COLO829 (cell line): ENCODE measurements at places on chromosomes 2 and 18.

DNA sequence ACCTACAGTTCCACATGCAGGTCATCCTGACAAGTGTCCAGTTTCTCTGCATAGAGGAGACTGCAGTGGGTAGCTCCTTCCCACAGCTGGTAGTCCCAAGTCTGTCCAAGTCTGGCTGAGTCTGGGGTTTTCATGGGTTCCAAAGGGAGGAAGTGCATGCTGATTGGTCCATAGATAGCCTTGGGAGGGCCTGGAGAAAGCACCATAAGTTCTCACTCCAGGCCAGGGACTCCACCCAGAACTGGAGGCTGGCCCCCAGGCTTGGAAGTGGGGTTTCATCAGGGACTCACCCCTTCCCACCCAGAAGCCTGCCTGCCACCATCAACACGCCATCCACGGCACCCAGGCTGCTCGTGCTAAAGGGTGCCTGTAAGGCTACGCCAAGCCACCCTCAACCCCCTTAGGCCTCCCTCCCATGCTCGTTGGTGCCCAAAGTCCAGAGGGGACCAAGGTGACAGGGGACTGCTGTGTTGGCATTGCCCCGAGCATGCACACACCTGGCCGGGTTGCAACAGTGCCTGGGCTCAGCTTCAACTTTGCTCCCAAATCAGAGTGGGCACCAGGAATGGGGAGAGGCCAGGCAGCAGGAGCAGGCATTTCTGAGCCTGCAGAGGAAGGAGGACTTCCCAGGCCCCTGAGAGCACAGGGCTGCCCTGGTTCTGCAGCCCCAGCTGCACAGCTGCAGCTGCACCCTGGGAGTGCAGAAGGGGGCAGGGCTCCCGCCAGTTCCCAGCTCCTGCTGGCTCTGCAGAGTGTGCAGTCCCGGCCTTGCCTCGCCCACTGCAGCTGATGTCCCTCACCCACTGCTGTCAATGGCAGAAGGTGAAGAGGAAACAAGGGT, 116.5 kb upstream of the MAP2 start:
- DNase-seq = no peak

DNA sequence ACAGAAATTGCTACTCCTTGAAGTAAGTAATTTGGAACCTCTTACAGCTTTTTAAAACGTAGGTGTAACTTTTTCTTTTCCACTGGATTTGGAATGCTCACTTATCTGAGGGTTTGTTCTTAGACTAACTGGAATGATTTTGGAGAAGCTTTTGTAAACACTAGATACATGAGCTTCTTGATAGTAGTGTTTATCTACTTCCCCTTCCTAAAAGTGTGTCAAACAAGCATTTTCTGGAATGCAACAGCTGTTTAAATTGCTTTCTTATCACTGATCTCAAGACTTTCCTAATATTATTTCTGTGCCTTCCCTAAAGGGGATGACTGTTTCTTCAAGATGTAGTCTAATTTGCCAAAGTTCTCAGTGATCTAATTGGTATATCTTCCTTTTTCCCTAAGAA, 282.6 kb downstream of the CCDC178 start:
- DNase-seq = no peak

DNA sequence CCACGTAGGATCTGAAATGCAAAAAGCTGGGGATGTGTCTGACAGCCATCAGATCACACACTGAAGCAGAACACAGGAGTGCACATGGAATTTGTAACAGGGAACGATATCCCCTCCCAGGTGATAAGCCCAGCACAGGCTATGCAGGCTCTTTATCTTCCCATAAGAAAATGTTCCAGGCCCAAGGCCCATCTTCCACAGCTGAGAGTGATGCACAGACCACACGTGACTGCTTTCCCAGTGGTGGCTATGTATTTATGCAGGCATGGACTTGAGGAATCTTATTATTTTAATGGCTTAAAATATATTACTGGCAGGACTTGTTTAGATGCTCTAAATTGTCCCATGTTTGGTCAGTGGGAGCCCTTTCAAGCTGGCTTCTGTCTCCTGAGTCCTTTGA, 70.5 kb upstream of the AFF3 start:
- no peak for DNase-seq

DNA sequence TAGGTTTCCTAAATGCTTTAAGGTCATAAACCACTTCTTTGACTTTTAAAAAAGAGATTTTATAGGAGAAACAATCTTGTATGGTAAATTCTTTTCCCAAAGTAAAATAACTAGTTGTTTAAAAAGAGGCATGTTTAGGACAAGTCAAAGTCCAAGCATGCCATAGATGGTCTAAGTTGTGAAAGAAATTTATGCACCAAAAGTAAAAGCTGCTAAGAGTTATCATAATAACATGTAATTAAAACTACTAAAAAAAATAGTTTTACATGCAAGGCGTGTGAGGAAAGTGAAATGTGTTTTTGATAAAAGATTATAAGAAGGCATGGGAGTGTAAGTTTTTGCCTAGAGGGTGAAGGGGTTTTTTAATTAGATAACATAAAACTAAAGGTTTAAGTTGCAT, 22.5 kb downstream of the FAM210A start:
- no peak for DNase-seq

GRCh38 chr2:64846177-64846576, 143.0 kb upstream of the SLC1A4 start:
- DNase-seq = no peak

DNA sequence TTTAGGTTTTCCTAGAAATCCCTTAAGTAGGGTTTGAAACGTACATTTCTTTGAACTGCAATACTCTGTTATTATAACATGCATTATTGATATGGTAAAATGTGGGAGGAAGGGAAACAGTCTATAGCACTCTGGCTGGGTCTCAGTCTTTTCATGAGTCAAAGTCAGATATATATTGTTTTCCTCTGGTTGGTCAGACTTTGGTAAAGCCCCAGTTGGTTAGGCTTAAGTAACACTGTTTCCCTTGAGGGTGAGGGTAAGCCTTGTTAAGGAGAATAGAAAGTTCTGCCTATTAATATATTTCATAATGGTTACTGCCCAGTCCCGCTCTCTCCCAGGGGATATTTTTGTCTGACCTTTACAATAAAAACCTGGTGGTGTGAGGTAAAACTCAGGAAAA, 44.7 kb upstream of the TNP1 start:
- no peak for DNase-seq

DNA sequence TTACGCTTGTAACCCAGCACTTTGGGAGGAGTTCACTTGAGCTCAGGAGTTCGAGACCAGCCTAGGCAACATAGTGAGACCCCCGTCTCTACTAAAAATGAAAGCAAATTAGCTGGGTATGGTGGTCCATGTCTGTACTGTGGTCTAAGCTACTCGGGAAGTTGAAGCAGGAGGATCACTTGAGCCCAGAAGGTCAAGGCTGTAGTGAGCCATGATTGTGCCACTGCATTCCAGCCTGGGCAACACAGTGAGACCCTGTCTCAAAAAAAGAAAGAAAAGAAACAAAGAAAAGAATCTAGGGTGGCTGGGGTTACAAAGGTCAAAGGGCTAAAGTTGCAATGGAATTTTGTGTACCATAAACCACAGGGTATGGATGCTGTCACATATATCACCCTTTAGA, 41.3 kb downstream of the KIF3C start:
- no peak for DNase-seq

DNA sequence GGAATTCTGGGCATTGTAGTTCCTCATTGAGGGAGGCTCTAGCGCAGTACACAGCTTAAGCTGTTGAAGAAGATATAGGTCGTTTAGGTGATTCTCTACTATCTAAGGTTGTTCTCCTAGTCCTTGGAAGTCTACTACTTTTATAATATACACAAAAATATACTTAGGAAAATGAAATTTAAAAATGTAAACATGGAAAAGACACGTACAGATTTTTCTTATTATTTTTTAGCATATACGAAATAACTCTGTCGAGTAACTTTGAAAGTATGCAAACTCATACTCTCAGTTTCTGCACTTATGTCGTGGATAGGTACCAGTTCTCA, 272 bp upstream of the FASTKD1 start:
- DNase-seq = no peak

DNA sequence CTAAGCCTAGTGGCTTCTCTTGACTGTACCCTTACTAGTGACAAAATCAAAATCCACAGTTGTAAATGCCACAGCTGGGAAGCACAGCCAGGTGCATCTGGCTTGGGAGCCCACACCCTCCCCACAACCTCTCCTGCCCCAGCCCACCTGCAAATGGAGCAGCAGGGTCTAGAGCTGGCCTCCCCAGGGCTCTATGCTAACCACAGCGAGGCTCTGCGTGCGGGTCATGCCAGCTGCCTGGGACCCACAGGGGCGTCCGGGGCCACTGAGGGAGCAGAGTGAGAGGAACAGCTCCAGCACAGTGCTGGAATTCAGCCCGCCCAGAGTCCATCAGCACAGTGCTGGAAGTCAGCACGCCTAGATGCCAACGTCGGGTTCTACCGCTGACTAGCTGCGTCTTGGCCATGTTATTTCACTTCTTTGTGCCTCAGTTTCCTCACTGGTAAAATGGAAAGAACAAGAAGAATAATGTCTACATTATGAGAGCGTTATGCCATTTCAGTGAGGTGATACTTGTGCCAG, 109.1 kb upstream of the ID2 start:
- DNase-seq = no peak
